ENCODE measurements at places on chromosomes 2 and 18.

DNA sequence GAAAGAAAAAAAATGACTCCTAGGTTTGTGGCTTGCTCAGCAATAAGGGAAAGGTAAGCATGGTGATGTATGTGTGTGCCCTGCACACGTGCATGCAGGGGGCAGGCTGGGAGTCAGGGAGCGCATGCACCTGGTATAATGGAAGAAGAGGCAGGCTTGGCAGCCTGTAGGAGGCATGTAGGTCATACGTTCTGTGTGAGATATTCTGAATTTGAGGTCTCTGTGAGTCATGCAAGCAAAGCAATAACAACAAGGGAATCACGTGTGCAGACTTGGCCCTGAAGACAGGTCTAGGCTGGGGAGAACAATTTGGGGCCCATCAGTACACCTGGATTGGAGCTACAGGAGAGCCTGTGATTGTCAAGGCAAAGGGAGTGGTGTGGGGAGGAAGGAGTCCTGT, 94.5 kb upstream of the TTC39C start:
- DNase-seq, result no peak

GRCh38 chr2:220241423-220241822, 614.0 kb downstream of the SLC4A3 start:
- DNase-seq, result no peak

DNA sequence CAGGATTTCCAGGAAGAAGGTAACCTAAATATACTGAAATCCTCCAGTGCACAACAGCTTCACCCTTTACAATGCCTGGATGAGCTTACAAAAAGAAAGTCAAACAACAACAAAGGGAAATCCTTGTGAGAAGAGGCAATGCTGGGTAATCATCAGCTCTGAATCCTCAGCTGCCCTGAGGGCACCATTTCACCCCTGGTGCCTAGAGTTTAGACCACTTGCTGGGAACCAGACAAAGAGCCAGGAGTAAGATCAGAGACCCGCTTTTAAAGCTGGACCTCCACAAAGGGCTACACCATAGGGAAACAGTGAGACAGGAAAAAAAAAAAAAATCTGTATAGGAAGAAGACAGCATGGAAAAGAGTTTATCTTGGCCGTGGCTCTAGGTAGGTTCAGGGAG, 97.0 kb downstream of the FOXI3 start:
- no peak for DNase-seq

DNA sequence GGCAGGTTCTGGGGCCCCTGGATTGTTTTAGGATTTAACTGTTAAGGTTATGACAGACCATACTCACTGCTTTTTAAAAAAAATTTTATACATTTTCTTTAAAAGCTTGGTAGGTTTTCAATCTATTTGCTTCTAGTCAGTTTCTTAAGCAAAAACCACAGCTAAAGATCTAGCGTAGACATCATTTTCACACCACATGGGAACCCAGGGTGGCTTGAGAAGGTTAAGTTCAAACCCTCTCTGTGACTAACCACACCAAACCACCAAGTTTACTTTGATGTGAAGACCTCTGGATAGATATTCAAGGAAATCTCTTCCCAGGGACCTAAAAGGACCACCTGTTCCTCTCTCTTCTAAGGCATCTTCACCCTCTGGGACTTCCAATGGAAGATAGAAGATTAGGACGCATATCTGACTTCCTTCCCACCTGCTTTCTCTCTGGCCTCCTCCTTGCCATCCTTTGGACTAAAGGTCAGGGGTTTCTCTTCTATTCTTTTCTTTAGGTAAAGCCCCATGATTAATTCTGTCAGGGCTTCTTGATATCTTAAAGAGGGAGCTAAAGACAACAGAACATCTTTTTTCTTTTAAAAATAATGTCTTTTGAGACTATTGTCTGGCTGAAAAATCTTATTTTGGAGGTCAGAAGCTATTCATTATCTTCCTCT, 32.3 kb downstream of the FOSL2 start:
- no peak for DNase-seq

DNA sequence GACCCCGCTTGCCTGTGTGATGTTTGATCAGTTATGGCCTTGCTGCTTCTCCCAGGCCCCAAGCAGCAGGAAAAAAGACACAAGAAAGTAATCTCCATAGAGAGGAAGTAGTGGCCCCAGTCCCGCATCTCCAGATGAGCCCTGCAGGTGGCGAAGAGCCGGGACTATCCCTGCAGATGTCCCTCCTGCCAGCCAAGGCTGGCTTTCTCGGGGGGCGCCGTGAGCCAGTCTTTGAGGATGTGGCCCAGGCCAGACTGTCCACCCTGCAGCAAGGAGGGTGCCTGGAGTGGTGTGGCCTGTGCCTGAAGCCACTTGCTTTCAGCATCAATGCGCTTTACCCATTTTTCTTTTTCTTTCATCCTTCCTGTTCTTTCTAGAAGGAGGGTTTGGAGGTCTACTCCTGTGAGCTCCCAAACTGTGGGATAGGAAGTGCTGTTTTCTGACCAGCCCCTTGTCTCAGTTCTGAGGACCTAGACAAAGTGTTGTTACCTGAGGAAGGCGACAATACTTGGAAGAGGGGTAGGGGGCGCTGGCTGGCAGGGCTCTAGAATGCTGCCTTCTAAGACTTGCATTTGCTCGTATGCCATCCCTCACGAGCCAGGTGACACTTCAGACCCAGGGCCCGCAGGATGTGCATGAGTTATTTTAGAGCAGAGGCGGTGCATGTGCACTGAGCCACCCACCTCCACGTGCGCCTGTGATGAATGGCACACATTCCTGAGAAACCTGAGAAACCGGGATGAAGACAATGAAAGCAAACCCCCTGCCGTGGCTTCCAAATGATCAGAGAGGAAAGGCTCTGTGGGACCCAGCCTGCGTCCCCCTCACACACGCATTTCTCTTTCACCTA, 255.8 kb downstream of the FBXO15 start:
- no peak for DNase-seq

DNA sequence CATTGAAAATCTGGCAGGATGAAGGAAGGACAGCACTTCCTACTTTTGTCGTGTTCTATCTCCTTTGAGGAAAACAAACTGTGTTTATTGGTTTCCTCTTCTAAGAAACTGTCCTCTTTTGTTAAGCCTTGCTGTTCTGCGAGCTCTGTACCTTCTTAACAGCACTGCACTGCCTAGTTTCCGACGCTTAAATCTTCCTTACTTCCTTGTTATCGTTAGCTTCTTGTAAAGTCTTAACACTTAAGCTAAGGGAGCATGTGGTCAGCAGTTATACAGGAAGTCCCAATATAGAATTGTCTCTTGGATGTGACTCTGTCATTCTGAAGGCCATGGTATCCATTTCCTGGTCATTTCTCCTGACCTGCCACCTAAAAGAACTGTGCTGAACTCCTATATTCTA, 552.8 kb upstream of the NRP2 start:
- DNase-seq, result no peak

All from inflammatory macrophage (primary cell).